AG09319 (cell line): ENCODE measurements at places on chromosomes 12 and 14.

DNA sequence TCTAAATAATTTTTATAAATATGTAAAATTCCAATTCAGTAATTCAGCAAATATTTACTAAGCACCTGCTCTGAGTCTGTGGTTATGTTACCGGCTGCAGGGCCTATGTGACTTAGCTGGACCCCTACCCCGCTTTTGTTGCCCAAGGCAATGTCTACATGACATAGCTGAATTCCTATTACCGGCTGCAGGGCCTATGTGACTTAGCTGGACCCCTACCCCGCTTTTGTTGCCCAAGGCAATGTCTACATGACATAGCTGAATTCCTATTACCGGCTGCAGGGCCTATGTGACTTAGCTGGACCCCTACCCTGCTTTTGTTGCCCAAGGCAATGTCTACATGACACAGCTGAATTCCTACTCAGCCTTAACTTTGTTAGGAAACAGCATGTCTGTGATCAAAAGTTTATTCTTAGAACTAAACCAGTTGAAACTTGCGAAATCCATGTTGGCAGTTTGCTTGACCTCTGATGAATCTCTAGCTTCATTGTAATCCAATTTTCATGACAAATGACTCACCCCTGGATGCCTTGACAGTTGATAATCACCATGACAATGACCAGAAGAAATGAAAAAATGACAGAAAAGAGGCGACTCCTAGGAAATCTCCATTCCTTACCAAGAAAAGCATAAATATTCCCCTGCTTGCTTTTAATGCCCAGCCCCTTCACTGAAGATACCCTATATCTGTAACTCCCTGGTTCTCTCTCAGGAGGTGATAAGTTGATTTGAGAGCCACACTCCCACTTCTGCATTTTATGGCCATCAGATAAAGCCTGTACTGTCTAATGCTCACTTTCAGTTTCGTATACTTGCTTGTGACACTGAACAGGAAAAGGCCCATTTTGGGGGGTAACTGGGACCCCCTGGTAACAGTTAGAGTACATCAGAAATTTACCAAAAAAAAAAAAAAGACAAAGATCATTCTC lies 148.4 kb upstream of the SYT10 start:
- peak; percentile 25 for DNase-seq

GRCh38 chr14:100898935-100899883 lies 4.3 kb downstream of the RTL1 start:
- DNase-seq: no peak

GRCh38 chr12:89863493-89863938 lies 154.9 kb upstream of the ATP2B1 start:
- DNase-seq: no peak

GRCh38 chr12:111792155-111792855 lies 25.6 kb downstream of the ALDH2 start:
- no peak for DNase-seq

- no peak for DNase-seq
Observed at GRCh38 chr14:67620217-67620785, 581 bp downstream of the ARG2 start.

- no peak for DNase-seq
Observed at GRCh38 chr14:103708750-103709187, 6.5 kb downstream of the XRCC3 start.

GRCh38 chr12:9104087-9104486 lies 11.6 kb downstream of the A2M start:
- DNase-seq: no peak

- no peak for DNase-seq
Observed at GRCh38 chr14:51844081-51844881, 16.1 kb upstream of the GNG2 start.

DNA sequence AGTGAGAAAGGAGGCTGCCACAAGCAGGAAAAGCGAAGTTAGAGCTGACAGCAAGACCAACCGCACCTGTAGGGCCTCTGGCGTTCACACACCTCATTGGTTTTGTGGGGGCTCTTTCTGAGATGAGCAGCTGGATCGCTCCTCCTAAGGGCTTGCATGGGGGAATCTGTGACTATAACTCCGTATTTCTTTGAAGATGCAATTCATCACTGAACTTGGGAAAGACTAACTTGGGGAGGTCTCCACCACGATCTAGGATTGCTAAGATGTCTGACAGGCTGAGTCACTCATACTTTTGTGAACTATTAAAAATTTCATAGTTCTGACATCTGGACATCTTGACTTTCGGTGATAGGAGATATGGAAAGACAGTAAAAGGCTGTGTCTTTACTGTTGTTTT lies 173.6 kb downstream of the ETV6 start:
- DNase-seq: no peak

- no peak for DNase-seq
Observed at GRCh38 chr14:21267886-21268616, 1.2 kb downstream of the HNRNPC start.

GRCh38 chr12:77681726-77682125 lies 149.0 kb upstream of the NAV3 start:
- no peak for DNase-seq

GRCh38 chr12:106227641-106228319 lies 20.0 kb downstream of the CKAP4 start:
- no peak for DNase-seq

DNA sequence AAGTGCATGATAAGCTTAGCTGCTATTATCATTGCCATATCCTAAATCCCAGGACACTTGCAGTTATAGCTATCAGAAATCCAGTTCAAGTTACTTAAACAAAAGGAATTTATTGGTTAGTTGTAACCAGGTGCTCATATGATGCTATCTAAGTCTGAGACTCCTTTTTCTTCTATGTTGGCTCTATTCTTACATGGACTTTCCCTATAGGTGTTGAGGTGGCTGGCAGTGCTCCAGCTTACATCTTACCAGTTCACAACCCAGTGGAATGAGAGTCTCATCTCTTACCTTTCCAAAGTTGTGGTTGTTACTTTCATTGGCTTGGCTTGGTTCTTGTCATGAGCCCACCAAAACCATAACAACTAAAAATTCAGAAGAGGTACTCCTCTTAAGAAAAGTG lies 94.6 kb downstream of the DACT1 start:
- DNase-seq: no peak

DNA sequence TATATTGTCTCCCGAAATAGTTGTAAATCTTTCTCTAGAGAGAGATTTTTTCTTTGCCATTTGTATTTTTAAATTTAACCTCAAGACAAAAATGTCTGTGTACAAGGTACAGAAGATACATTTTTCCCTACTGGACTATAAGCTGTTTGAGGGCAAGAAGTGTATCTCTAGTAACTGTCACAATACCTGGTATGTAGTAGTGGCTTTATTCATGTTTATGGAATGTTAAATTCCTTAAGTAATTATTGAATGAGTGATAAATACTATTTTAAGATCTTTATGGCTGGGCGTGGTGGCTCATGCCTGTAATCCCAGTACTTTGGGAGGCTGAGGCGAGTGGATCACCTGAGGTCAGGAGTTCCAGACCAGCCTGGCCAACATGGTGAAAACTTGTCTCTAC lies 24.4 kb upstream of the CDK17 start:
- DNase-seq: no peak

DNA sequence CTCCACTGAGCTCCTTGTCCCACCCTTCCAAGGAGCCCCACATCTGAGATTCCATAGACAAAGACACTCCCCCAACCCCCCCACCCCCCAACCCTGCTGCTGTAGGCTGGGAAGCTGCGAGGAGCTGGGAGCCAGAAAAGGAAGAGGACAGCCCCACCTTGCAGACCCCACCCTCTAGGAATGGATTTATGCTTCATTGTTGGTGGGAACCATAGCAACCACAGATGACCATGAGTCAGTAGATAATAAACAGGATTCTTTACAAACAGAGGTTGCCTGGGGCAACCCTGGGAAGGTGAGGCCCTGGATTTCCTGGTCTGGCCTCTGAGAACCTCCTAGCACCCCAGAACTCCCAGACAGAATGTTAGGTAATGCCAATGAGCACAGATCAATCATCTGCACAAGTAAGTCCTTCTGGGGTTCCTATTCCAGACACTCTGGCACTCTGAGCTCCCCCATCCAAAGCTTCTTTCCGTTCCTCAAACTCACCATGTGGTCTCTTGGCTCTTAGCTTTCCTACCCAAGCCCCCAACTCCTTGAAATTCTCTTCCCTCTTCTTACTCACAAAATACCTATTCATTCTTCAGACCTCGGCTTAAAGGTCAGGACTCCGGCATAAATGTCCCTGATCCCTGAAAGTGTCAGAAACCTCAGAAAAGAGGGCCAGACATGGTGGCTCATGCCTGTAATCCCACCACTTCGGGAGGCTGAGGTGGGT lies 15.2 kb upstream of the PLEKHG6 start:
- peak; percentile 72 for DNase-seq

GRCh38 chr14:102078831-102079699 lies 7.8 kb downstream of the HSP90AA1 start:
- DNase-seq: no peak

GRCh38 chr12:121775501-121775900 lies 18.0 kb downstream of the RHOF start:
- no peak for DNase-seq

DNA sequence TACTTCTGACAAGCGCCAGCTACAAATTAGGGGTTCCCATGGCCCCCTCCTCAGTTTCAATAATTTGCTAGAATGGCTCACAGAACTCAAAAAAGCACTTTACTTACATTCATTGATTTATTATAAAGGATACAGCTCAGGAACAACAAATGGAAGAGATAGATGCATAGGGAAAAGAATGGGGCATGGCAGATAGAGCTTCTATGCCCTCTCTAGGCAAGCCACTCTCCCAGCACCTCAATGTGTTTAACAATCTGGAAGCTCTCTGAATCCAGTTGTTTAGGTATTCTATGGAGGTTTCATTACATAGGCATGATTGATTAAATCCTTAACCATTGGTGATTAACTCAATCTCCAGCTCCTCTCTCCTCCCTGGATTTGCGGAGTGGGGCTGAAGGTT lies 184.5 kb upstream of the DAAM1 start:
- no peak for DNase-seq

- DNase-seq: no peak
Observed at GRCh38 chr12:108043286-108043685, 85.8 kb upstream of the WSCD2 start.
